Epithelial cell of esophagus (primary cell): ENCODE measurements at places on chromosomes 6 and 20.

DNA sequence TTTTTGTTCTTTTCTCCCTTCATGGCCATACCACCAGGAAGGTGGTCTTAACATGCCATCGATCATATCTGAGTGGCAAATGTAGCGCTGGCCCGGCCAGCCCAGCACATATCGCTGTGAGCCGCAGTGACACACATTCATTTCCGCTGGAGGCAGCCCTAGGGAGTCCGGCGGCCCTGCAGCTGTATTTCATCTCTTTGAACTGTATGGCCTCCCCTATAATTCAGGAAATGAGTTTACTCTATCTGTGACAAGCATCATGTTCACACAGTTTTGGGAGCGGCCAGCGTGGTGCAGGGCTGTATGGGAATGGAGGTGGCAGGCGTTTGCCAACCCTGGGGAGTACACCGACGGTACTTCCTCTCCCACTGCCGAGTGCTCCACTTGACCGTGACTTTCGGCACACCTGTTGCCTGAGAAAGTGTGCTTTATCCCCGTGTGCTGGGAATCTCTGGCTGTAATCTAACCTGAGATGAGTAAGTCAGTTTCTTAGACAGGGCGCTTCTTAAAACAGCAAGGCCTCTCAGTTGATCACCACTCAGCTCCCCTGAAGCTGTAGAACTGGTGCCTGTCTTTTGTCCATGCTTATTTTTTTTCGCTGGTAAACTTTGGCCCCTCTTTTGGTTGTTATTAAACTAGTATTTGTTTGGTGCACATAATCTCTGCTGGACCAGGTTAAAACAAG lies 257.1 kb upstream of the TAB2 start:
- DNase-seq = no peak

GRCh38 chr20:35502352-35502751 lies 27.1 kb downstream of the C20orf173 start:
- no peak for DNase-seq

DNA sequence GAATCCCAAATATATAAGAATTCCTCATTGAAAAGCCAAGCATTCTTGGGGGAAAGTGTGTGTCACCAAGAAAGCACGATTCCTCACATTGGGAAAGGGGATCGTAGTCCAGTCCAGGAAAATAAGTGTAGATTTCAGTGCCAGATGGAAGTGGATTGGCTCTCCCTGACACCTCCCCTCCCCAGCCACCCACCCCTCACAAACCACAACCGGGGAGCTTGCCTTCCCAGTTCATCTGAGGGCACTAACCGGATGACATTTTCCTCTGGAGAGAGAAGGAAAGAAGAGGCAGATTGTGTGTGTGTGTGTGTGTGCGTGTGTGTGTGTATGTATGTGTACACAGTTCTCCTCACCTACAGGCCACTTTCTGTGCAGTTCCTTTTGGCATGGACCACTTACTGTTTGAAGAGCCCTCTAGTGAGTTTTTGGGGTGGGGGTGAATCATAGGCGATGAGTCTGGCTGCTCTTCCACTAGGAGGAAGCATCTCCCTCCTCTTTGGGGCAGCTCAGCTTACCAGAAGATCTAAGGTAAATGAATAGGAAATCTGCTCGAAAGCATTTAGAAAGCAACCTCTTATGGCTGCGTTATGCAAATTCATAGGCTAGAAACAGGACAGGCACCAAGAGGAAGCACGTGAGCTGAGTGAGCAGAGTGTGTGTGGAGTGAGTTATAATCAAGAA lies 20.8 kb downstream of the DAAM2 start:
- DNase-seq = no peak

DNA sequence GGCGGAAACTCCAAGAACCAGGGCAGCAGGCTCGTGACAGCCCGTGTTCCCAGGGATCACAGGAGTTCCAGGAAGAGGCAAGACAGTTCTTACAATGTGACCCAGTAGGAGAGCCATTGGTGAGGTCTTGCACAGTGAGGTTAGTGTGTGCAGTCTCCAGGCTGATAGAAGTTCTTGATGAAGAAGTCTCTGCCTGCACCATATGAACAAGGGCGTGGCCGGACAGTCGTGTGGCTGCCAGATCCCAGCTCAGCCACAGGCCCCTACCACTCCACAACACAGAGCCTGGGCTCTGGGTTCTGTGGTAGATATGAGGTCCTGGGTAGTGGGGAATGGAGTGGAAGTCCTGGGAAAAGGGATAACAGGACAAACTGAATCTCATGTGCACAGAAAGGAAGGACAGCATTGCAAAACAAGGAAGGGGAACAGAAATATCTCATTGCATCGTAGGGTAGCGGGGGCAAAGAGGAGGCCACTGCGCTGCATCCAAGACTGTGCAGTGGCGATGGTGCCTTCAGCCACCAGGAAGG lies 65.2 kb downstream of the STX11 start:
- peak; percentile 27 for DNase-seq

DNA sequence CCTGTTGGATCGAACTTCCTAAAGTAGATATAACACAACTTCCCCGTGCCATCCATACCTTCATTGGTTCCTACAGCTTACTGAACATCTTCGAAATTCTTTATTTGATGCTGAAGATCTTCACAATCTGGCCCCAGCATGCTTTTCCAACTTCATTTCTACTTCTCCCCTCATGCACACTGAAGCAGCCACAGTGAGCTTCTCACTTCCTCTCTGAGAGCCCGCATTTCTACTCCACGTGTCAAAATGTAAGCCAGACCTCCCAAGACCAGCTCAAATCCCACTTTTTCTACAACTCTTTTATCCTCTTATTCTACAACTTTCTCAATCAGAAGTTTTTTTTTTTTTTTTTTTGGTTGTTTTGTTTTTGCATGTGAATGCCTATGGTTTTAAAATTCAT lies 254.7 kb downstream of the GMPR start:
- no peak for DNase-seq

DNA sequence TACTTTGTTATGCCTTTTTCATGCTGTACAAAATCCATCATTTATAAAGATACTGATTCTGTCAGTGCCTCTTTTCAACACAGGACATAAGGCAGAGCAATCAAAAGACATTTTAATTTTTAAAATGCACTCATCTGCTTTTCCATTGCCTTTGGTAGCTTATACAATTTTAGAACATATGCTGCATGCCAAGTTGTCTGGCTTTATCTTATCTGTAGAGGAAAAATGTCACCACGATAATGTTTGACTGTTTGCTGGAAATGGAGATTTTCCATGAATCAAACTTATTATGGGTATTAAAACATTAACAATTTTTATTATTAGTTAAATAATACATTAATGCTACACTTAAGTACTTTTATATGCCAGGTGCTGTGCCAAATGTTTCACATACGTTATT lies 50.5 kb downstream of the NKAIN2 start:
- no peak for DNase-seq

DNA sequence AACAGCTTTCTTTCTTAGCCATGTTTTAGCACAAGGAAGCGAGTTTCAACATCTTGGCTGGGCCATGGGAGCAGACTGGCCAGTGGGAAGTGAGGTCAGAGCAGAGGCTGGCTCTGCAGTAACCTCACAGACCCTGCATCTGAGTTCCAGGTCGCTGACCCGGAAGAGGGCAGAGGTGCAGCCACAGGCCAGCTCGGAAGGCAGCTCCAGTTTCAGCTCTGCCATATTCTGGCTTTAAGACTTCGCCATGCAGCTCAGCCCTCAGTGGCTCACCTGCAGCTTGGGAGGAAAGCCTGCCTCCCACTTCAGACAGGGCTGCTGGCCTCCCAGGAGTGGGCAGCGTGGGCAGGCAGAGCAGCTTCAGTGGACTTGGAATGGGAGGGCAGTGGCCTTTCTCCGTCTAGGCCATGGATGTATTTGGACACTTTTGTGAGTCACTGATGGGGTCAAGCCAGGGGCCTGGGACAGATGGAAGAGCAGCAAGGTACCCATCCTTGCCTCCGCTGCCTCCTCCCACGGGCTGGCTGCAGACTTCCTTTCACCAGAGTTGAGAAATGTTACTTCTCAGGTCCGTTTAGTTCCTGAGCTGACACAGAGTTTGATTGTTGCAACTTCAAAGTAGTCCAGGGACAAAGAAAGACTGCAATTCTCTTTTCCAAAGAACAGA lies 18.5 kb downstream of the CST8 start:
- DNase-seq = peak; percentile 6

DNA sequence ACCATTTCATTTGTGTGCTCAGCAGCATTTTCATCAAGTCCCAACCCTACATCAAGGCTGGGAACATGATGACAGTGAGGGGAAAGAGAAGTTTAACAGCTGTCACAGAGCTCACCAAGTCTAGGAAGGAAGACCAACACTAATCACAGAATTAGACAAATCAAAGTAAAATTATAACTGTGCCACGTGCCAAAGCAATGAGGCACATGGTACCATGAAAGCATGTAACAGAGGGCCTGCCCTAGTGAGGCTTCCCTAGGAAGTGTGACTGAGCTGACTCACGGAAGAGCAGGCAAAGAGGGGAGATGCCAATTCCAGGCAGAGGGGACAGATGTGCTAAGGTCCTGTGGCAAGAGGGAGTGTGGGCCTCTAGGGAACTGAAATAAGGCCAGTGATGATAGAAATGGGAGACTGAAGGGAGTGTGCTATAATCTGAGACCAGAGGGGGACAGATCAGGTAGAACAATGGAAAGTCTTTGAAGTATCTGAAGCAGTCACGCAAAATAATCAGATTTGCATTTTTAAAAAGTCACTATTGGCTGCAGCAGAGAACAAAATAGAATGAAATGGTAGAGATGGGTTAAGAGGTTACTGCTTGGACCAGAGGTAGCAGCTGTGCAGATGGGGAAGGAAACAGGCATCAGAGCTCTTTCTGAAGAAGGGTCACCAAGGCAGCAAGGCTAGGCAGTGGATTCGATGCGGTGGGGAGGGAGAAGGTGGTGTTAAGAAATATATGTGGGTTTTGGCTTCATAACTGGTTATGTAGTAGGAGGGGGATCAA lies 86.8 kb downstream of the GPR6 start:
- DNase-seq = no peak

GRCh38 chr6:160329188-160329587 lies 19.0 kb upstream of the SLC22A3 start:
- DNase-seq = no peak

GRCh38 chr20:16556301-16556700 lies 16.9 kb downstream of the KIF16B start:
- DNase-seq = peak; percentile 78

- no peak for DNase-seq
Measured at GRCh38 chr6:8269872-8270454, 165.4 kb downstream of the SLC35B3 start.

- DNase-seq = peak; percentile 42
Measured at GRCh38 chr6:25637960-25638434, 14.0 kb upstream of the SCGN start.

GRCh38 chr20:998231-998830 lies 3.8 kb downstream of the RSPO4 start:
- DNase-seq = no peak

DNA sequence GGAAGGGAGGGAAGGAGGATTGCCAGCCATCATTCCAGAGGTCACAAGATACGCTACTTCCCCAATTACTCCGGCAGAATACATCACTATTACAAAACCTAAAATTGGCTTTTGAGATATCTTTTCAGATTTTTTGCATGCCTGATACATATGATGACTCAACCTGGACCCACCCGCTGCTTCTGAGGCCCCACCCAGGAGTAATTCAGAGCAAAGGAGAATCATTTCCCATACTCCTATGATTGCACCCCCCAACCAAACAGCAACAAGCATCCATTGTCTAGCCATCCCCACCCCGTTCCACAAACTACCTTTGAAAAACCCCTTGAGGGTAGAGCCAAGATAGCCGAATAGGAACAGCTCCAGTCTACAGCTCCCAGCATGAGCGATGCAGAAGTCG lies 163.5 kb upstream of the GJE1 start:
- peak; percentile 56 for DNase-seq

- no peak for DNase-seq
Measured at GRCh38 chr6:154164397-154164796, 125.4 kb downstream of the OPRM1 start.

DNA sequence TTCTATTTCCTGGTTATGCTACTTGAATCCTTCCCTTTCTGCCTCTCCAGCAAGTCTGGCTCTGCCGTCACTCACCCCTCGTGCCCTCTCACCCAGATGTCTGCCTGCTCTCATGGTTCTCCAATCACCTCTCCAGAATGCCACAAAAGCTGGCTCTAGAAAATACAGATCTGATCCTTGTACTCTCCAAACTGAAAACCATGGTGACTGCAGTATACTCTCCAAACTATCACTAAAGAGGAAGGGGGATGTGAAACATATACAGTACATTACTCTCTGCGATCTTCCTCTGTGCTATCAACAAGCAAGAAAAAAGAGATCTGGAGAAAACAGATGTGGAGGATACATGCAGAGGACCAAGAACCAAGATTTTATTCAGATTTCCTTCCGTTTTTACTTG lies 91.1 kb downstream of the ATXN1 start:
- DNase-seq = no peak

DNA sequence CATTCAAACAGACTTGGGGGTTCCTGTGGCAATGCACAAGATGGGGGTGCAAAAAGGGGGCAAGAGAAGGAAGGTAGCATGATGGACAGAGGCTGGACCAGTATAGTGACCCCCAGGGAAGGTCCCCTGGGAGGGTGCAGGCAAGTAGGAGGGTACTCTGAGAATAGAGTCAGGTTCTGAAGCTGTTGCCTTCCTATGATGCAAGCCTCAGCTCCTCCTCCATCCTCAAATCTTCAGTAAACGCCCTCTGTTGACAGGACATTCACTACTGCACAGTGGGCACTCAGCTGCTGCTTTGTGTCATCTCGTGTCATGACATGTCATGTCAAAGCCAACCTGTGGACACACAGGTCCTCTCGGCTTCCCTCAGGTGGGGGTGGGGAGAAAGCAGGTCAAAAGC lies 5.8 kb upstream of the SDCBP2 start:
- peak; percentile 65 for DNase-seq
